ENCODE measurements at places on chromosomes 3 and 15.

- no peaks in the 10 kb centered on the region for H3K27me3 ChIP-seq
- peaks cover 6% of the 10 kb centered on the region for H3K36me3 ChIP-seq
- DNase-seq: no peak
- H3K27ac ChIP-seq: no peak overlapping the region
- H3K4me1 ChIP-seq: no peaks in the 10 kb centered on the region
Measured at GRCh38 chr15:89845305-89845893, 30.7 kb upstream of the ANPEP start.

DNA sequence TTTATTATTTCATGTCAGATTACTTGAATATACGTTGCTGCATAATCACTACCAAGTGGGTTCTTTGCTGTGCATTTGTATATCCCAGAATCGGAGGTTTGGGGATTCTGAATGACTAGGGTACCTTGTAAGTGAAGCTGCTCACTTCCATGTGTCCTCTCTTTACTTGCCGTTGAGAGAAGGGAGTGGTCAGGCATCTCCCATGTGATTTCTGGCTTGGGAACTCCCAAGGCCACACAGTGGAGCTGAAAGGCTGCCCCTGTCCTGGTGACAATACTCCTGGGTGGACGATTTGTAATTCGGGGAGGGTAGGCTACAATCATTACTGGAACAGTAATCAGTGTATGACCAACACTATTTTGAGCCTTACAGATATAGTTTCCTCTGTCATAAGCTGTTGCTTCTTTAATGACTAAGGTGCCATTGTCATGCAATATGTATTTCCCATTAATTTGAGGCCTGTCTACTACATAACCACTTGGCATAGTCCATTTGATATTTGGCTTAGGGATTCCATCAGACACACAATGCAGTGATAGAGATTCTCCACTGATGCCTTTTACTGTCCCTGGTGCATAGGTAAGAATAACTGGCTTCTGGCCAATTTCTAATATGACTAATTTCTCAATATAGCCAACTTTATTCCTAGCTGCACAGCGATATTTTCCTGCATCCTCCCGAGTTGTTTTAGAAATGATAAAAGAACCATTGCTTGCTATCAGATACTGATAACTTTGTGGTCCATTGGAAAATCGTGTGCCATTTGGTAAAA is 24.0 kb downstream of the IGSF10 start:
- no peak overlapping the region for H3K4me3 ChIP-seq
- no peak overlapping the region for H3K27ac ChIP-seq
- H3K27me3 ChIP-seq: no peaks in the 10 kb centered on the region
- H3K4me1 ChIP-seq: no peaks in the 10 kb centered on the region

- no peaks in the 10 kb centered on the region for H3K4me1 ChIP-seq
- no peaks in the 10 kb centered on the region for H3K27me3 ChIP-seq
- H3K36me3 ChIP-seq: no peaks in the 10 kb centered on the region
- no peak for DNase-seq
- H3K4me3 ChIP-seq: no peak overlapping the region
- H3K27ac ChIP-seq: no peak overlapping the region
Measured at GRCh38 chr3:13852638-13853009, 27.2 kb downstream of the WNT7A start.

DNA sequence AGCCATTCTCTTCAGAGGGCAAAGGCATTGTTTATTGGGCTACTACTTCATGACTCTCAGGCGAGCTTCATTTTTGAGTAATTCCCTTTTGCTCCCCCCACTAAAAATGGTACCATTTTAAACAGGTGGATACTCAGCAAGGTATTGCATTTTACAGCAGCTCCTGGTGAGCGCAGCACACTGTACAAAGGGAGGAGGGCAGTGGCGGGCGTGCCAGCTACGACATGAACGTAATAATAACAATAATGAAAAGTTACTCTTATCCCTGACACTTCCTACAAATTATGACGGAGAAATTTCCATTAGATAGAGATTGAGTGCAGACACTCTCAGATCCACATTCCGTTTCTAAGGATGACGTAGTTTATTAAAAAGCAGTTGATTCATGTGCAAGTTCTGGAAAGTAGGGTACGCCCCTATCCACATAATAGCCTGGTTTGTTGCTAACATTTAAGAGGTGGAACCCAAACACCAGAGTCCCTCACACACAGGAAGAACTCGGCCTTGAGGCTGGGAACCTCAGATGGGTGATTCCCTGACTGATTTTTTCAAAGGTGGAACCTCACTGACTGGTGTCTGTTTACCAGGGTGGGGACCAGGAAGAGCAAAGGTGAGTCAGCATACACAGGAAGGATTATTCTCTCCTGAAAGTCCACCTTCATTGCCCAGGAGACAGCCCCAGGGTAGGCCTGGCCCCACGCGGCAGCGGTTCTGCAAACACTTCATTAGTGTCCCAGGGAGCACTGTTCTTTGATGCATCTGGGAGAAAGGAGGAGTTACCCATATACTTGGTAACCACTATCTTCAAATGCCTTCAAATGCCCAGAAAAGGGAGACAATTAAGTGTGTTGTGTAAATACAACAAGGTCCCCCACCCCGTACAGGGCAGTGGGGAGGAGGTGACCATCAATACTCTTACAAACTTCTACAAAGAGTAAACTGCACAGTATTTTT is 69.9 kb downstream of the LDHAL6B start:
- H3K27me3 ChIP-seq: peaks cover 6% of the 10 kb centered on the region
- no peaks in the 10 kb centered on the region for H3K4me1 ChIP-seq
- H3K27ac ChIP-seq: no peak overlapping the region
- H3K36me3 ChIP-seq: no peaks in the 10 kb centered on the region
- no peak for DNase-seq

DNA sequence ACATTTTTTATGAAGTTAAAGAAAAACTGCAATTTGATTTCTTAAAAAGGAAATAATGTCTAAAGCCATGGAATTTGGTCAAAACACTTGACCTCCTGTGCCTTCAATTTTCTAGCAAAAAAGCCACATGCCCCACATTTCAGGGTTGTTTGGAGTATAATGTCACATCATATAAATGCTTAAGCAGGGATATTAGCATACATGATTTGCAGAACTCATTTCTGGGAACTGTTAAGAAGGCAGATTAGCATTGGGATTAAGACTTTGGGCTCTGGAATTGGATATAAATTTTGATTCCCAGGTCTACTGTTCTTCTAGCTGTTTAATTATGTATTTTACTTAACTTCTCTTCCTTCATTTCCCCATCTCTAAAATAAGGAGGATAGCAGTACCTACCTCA is 59.2 kb downstream of the CDIN1 start:
- no peak overlapping the region for H3K27ac ChIP-seq
- no peaks in the 10 kb centered on the region for H3K27me3 ChIP-seq
- no peak for DNase-seq
- no peaks in the 10 kb centered on the region for H3K36me3 ChIP-seq

DNA sequence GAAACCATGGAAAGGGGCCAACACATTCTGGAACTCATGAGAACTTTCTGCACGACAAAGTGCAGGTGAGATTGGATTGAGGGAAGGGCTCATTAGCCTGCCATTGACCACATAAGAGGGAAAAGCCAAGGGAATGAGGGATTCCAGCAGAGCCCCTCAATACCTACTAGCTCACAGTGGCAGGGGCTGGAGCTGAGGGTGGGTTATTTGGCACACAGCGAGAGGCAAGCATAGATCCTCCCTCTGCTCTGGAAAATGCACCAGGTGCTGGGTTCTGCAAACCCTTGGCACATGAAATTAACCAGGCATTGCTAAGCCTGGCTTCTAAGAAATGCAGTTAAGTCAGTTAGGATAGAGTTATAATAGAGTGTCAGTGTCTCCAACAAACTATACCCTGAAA is 60.8 kb downstream of the IL16 start:
- H3K36me3 ChIP-seq: no peaks in the 10 kb centered on the region
- DNase-seq: no peak
- H3K27ac ChIP-seq: no peak overlapping the region
- peaks cover 10% of the 10 kb centered on the region for H3K27me3 ChIP-seq
- H3K4me1 ChIP-seq: no peaks in the 10 kb centered on the region

GRCh38 chr3:191961022-191961421 is 500.1 kb downstream of the PYDC2 start:
- no peak for DNase-seq
- H3K4me1 ChIP-seq: no peaks in the 10 kb centered on the region
- H3K4me3 ChIP-seq: no peak overlapping the region
- no peaks in the 10 kb centered on the region for H3K27me3 ChIP-seq
- H3K36me3 ChIP-seq: no peaks in the 10 kb centered on the region

DNA sequence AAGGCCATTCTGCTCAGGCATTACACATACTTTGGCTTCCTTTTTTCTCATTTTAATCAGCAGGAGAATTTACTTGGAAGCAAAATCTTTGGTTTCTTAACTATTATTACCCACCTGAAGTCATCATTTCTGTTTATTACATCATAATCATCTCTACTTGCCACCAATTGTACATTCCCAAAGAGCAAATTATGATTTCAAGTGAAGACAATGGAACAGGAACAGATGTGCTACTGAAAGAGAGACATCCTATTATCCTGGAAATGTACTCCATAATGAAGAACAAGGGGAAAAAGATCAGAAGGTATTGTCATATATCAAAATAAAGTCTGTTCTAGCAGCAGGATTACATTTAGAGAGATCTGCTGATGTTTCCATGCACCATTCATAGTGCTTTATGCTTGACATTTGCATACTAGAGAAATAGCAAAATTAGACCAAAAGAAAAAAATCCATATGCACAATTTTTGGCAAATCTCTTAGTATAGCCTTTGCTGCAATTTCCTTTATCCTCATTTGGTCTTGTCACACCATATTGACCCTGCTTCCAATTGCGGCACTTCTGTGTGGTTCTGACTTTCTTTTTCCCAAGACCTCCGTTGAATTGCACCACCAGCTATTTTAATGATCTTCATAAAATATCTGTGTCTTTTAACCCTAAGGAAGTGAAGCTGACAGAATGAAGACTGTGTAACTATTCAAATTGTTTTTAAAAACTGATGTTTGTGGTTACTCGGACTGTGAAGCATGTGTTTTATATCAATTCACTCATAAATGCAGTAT is 683.8 kb downstream of the ZNF385D start:
- no peaks in the 10 kb centered on the region for H3K36me3 ChIP-seq
- no peak for DNase-seq
- H3K4me1 ChIP-seq: no peaks in the 10 kb centered on the region
- no peak overlapping the region for H3K27ac ChIP-seq
- no peaks in the 10 kb centered on the region for H3K27me3 ChIP-seq

DNA sequence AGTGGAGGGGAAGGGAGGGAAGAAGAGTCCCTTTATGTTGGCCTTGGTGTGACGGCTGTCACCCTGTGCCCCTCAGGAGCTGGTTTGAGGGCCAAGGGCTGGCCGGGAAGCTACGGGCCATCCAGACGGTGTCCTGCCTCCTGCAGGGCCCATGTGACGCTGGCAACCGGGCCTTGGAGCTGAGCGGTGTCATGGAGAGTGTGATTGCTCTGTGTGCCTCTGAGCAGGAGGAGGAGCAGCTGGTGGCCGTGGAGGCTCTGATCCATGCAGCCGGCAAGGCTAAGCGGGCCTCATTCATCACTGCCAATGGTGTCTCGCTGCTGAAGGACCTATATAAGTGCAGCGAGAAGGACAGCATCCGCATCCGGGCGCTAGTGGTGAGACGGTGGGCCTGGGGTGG is 8.1 kb upstream of the RCCD1 start:
- H3K36me3 ChIP-seq: peaks cover 83% of the 10 kb centered on the region
- H3K4me3 ChIP-seq: no peak overlapping the region
- no peak overlapping the region for H3K27ac ChIP-seq

GRCh38 chr3:42085641-42086376 is 5.3 kb upstream of the TRAK1 start:
- no peak overlapping the region for H3K4me3 ChIP-seq
- no peak overlapping the region for H3K27ac ChIP-seq
- no peaks in the 10 kb centered on the region for H3K36me3 ChIP-seq
- no peaks in the 10 kb centered on the region for H3K27me3 ChIP-seq

GRCh38 chr3:177977381-177978158 is 558.7 kb upstream of the KCNMB2 start:
- DNase-seq: no peak
- H3K27me3 ChIP-seq: no peaks in the 10 kb centered on the region
- no peaks in the 10 kb centered on the region for H3K4me1 ChIP-seq
- H3K27ac ChIP-seq: no peak overlapping the region

- no peak overlapping the region for H3K4me3 ChIP-seq
- no peaks in the 10 kb centered on the region for H3K4me1 ChIP-seq
- no peaks in the 10 kb centered on the region for H3K27me3 ChIP-seq
- DNase-seq: no peak
Measured at GRCh38 chr3:144549166-144549565, 577.5 kb downstream of the DIPK2A start.

- H3K36me3 ChIP-seq: no peaks in the 10 kb centered on the region
- no peaks in the 10 kb centered on the region for H3K27me3 ChIP-seq
- H3K27ac ChIP-seq: no peak overlapping the region
- no peak for DNase-seq
- no peaks in the 10 kb centered on the region for H3K4me1 ChIP-seq
- H3K4me3 ChIP-seq: no peak overlapping the region
Measured at GRCh38 chr3:9598783-9599387, 45.3 kb upstream of the LHFPL4 start.

DNA sequence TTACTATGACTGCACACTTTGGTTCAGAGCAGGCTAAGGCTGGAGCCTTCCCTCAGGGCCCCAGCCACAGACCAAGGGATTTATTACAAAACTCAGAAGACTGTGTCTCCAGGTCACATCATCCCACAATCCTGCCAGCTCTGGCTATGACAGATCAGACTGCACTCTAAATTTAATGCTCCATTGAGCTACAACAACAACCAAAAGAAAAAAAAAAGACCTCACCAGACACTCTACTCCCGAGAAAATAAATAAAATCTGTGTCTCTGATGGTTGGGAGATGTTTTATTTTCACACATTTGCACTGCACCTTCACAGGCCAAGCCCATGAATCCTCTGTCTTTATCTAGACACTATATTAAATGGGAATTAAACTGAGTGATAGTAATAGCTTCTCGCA is 50.8 kb upstream of the CTNNB1 start:
- no peak overlapping the region for H3K27ac ChIP-seq
- no peak for DNase-seq
- no peak overlapping the region for H3K4me3 ChIP-seq
- H3K36me3 ChIP-seq: no peaks in the 10 kb centered on the region
- no peaks in the 10 kb centered on the region for H3K4me1 ChIP-seq

DNA sequence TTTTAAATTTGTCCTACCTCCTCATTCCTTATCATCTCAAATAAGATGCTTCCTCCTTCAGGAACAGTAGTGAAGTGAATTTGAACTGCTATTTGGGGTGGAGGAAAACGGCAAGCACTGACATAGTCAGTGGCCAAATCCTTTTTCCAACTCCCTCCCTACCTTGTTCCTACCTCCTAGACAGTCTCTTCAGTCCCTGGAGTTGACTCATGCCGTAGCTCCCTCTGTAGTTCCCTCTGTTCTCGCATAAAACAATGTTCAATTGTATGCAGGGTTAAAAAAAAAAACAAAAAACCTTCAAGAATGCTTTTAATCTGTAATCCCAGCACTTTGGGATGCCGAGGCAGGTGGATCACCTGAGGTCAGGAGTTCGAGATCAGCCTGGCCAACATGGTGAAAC is 1.4 kb downstream of the UBR1 start:
- H3K4me3 ChIP-seq: peak overlapping the region; percentile 63
- no peaks in the 10 kb centered on the region for H3K27me3 ChIP-seq
- peaks cover 30% of the 10 kb centered on the region for H3K36me3 ChIP-seq
- DNase-seq: no peak
- peaks cover 46% of the 10 kb centered on the region for H3K4me1 ChIP-seq

Measured in DND-41 (cell line).